ENCODE measurements at places on chromosomes 16 and 17.
A peak's percentile ranks its signal among the peaks of the same experiment; 100 is the strongest.

GRCh38 chr17:45428050-45428617 lies 4.5 kb downstream of the ARHGAP27 start:
- peak; percentile 67 for DNase-seq

DNA sequence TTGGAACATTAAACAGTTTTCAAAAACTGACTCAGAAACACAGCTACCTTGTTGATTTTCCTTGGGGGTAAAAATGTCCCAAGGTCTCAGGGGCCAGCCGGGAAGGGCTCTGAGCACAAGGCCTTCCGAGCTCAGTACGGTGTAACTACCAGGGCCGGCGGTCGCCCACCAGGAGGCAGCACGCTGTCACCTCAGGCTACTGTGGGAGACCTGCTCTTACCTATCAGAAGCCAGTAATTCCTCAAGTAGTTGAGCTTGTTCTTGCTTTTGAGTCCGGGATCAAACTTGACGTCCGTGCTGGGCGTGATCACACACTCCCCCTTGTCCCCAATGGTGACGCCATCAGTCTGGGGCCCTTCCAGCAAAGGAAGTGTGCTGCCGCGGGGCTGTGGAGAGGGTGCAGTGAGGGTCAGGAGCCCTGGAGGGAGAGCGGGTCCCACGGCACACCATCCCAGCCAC lies 43.4 kb upstream of the ICAM2 start:
- DNase-seq: no peak

DNA sequence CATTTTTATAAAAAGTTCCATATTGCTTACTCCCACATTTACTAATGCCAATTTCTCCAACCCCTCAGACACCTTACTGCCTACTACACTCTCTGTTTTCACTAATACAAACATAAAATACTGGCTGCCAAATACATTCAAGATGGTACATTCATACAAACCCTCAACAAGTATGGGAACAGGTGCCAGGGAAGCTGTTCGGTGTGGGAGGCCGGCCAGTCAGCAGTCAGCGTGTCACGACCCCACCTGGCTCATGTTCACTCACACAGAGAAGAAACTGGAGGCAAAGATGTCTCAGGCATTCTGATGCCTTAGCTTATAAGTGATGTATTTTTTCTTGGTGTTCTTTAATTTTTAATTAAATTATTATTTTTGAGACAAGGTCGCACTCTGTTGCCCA lies 42.4 kb upstream of the TRAP1 start:
- no peak for DNase-seq

DNA sequence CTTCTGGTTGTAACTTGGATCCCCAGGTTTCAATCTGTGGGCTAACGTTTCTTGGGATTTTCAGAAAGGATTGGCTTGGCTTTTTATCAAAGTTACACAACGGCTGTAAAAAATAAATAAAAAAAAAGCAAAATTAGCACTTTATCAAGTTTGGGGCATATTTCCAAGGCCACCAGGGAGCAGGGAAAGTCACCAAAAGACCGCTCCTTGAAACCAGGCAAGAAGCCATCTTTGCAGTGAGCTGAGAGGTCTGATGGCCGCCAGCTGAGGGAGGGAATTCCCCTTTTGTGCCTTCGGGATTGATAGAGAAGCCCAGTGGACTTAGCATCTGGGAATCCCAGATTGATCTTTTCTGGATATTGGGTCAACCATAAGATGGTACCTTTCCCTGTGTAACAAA lies 192.2 kb downstream of the WWOX start:
- DNase-seq: no peak

DNA sequence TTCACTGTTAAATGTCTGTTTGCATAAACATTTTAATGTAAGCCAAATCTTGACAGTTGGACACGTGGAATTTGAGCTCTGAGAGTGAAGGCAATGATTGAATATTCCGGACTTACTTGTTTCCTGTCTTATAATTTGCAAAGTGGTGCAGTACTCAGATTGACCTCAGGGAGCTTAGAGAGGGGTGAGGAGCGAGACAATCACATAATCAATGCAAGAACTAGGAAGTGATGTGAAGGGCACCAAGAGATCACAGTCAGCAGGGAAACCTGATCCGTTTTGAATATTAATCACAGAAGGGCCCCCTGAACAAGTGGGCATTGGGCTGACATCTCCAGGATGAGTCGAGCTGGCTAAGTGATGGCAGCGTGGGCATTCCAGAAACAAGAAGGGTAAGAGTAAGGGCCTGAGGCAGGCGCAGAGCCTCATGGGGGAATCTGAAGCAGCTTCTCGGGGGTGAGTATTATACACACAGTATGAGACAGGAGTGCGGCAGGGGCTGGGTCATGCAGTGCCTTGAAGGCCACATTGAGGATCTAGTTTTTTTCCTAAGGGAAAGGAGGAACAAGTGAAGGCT lies 26.1 kb downstream of the TEX2 start:
- DNase-seq: no peak

- no peak for DNase-seq
Measured at GRCh38 chr16:1261131-1261892, 5.4 kb downstream of the TPSD1 start.

- no peak for DNase-seq
Measured at GRCh38 chr17:45940826-45941225, 46.5 kb downstream of the MAPT start.

- DNase-seq: no peak
Measured at GRCh38 chr16:50224286-50224685, 42.1 kb upstream of the ADCY7 start.
